ENCODE measurements at places on chromosomes 2 and 18. TPM values are rescaled to one million over a fixed set of nuclear protein-coding genes. Genes with fewer than 3 reads are reported as not detected.

Gene FAM237A
- total RNA-seq = not detected

Gene CCDC195
- total RNA-seq = not detected

DNA sequence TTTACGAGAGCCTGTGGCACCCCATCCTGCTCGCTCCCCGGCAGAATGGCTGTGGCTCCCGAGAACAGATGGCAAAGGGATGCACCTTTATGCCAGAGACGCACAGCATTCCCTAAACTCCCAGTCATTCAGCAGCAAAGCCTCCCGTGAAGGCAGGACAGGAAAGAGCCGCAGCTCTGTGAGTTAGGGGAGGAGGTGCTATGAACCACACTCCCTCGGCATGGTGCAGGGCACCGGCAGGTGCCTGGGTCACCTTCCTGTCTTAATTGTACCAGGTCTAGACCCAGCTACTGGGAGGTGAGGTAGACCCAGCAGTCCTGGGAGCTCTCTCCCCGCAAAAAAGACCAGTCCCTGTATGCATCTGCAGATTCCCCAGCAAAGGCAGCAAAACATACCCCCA is 149.8 kb downstream of the TWIST2 start:
- no peak for DNase-seq

GRCh38 chr18:12257996-12258718 is 4.0 kb downstream of the CIDEA start:
- no peak for DNase-seq

DNA sequence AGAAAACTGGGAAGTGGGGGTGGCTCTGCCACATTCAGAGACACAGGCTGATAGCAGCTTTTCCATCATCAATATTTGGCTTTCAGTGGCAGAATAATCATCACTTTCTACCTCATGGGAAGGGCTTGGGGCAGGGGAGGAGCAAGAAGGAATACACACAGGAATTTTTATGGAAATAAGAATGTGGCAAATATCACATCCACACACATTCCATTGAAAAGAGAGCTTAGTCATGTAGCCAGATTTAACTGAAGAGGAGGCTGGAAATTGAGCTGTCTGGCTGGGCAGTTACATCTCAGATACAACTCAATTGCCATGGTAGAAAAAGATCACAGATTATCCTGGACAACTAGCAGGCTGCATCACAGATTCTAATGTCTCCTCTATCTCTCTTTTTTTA is 1474.0 kb upstream of the ACVR2A start:
- no peak for DNase-seq

DNA sequence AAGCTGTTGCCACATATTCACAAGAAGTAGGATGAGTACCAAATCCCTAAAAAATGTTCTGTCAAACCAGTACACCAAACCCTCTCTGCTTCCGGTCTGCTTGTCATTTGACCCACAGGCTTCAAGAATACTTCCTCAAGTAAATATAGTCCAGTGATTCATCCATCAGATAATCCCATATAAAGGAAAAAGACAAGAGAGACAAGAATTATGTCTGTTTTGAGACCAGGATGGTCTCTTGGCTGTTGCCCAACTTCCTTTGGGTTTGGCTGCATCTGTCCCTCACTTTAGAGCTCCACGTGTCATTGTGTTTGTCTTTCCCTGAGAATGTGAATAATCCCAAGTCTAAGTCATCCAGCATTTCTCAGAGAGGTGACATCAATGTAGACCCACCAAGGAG is 91.5 kb upstream of the NRP2 start:
- no peak for DNase-seq

Gene IFT172
- total RNA-seq = 16.7 TPM

Gene CFAP53
- total RNA-seq = 0.23 TPM

DNA sequence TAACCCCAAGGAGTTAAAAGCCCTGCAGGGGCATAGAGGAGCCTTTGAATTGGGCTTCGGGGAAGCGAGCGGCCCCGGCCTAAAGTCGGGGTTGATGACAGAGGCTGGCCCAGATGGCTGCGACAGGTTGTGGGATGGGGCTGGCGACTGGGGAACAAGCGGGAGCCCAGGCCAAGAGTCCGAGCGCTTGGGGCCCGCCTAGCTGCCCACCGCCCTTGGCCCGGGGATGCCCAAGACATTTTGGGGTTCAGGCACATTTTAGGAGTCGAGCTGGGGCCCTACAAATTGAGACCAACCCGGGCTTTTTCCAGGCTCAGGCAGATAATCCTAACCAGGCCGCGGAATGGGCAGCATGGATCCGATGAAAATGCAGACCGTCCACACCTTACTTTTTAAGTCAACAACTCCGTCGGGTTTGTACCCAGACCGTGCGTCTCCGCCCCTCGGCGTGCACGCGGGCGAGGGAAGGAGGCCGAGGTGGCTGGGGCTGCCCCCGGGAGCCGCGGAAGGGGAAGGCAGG is 507 bp downstream of the RTKN start:
- DNase-seq = no peak

GRCh38 chr2:54468673-54469072 is 12.5 kb downstream of the SPTBN1 start:
- no peak for DNase-seq

DNA sequence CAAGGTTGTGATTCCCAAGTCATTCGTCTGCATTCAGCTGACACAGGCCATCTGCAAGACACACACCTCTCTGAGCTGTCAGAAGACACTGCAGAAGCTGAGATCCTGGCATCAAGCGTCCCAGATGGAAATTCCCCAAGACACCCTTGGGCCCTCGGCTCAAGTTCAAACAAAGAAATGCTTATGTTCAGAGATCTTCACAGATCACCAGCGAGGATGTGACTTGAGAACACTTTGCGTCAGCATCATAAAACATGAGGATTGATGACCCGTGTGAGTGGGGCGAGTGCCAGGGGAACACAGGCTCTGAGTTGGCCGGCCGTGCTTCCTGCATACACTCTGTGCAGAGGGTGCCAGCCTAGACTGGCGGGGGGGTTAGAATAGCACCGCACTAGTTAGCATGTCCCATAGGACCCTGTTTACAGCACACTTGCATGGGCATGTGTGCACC is 36.8 kb downstream of the KCNIP3 start:
- DNase-seq = peak; percentile 67

GRCh38 chr2:208781166-208781565 is 374.6 kb downstream of the PTH2R start:
- DNase-seq = no peak

- no peak for DNase-seq
Observed at GRCh38 chr2:241958818-241959545, 89.5 kb downstream of the RTP5 start.

DNA sequence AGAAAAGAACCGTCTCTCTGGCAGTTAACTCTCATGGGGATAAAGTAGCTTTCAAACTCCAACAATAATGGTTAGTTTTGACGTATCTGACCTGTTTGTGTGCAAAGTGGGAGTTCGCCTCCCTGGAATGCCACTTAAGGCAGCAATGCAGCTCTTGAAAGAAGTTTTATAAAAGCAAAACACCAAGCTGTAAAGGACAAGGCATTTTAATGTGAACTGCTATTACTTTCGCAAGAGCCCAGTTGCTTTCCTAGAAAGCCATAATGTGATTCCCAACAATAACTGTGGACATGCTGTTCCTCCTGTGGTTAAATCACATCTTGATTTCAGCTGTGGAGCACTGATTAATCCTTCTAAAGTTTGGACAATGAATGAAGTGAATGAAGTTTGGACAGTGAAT is 303.7 kb downstream of the PTPRM start:
- DNase-seq = no peak

GRCh38 chr2:126774761-126775160 is 118.8 kb downstream of the GYPC start:
- no peak for DNase-seq

Gene CCDC68
- total RNA-seq = 0.41 TPM

DNA sequence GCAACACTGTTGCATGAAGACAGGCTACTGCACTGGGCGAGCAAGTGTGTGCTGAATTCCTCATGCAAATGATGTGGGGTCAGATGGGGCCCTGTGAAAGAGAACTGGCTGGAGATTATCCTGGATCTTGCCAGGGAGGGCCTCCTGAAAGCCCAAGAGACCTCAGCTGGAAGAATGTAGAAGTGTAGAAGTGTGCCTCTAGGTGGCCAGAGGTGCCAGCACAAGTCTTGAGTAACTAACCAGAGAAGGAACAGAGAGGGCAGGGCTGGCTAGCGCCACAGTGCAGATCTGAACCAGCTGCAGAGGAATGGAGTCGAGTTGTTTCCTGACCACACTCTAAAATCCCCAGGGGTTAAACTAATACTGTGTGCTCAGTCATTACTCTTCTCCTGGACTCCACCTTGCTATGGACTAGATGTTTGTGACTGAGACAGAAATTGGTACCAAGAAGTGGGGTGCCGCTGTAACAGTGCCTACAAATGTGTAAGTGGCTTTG is 399.3 kb downstream of the LRATD1 start:
- DNase-seq = no peak

DNA sequence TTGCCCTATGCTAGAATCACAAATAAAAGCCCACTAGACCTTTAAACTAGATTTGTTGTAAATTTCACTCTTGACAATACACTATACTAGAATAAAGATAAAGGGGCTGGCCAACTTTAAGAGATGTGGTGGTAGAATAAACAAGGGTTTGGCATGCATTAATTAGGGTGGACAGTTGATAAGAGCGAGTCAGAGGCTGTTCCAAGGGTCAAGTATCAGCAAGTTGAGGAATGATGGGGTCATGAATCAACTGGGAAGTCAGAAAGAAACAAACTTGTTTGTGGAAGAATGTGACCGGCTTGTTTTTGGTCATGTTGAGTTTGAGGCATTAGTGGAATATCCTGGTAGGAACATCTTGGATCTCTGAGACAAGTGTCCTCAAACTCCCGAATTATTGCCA is 398.3 kb upstream of the TNP1 start:
- DNase-seq = no peak

Gene TPO
- total RNA-seq = not detected

DNA sequence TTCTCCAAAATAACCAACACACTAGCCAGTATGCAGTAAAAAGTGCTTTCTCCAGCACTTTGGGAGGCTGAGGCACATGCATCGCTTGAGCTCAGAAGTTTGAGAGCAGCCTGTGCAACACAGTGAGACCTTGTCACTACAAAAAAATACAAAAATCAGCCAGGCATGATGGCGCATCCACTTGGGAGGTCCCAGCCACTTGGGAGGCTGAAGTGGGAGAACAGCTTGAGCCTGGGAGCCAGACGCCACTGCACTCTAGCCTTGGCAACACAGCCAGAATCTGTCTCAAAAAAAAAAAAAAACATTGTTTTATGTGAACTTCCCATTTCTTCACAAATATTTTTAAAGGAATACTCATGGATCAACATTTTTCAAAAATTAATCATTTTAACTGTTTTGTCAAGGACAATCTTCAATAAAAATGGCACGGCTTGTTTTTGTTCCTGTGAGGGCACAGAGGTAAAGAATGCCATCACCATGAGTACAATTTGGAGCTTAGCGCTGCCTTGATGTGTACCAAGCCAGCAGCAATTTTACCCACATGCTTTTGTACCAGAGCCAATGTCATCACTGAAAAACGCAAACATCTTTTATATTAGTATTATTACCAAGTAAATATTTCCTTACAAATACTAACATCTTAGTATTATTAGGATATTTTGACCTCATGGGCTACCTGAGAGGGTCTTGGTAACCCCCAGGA is 26.7 kb downstream of the RAB1A start:
- DNase-seq = no peak

DNA sequence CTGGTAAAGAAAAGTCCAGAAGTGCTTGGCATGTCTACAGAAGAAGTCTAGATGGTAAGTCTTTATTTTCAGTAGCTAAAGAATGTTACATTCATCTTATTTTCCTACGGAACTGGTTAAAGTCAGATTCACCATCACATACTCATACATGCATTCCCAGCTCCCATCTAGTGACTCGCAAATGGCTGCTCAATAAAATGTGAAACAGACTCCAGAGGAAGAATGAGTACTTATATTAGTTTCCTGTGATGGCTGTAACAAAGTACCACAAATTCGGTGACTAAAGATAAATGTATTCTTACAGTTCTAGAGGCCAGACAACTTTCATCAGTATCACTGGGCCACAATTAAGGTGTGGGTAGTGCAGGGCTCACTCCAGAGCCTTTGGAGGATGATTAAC is 797.2 kb downstream of the SATB2 start:
- DNase-seq = no peak

DNA sequence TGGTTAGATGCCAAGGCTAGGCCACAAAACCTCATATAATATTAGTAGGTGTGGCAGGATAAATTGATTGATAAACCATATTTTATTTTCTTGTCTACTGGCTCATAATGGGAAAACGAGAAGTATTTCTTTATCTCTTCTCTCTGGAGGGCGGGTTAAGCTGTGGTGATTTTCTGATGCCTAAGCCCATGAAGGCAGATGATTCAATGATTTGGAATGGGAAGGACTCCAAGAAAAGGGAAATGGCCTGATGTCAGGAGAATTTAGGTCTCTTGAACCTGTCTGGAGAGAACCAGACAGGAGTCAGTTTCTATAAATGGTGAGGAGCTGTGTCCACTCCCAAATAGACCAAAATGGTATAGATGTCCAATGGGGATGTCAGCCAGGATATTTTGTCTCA is 18.7 kb upstream of the MAP4K3 start:
- no peak for DNase-seq

DNA sequence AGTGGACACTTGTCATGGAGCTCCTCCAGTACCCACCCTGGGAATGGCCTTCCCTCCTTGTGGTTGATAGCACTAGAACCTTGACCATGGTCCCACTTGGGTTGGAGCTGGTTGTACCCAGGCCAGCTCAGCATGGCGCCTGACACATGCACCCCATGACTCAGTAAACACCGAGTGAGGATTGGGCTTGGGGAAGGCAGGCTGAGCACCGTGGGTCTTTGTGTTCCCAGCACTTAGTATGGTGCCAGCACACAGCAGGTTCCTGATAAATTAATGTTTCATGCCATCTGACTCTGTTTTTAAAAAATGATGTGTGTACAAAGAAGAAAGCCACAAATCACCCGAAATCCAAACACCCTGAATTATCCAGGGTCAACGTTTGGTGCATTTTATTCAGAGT is 69.8 kb downstream of the CIB4 start:
- no peak for DNase-seq

Gene WNT10A
- 9.2 TPM for total RNA-seq

DNA sequence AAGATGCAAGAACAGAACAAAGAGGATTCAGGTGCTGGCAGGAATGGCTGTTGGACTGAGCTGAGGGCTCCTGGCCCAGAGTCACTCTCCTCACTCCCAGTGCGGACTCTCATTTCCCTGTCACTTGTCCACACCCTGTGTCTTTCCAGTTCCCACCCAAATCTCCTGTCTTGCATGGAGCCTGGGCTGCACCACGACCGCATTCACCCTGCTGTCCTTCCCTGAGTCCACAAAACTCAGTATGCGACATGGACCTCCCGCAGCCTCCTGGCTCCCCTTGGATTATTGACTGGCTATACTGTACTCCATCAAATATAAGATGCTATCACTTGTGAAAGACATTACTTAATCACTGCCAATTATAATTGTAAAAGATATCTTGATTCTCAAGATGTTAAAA is 2.5 kb upstream of the ITM2C start:
- DNase-seq = no peak

Gene FOXI3
- total RNA-seq = not detected

Gene HMSD
- total RNA-seq = 1.3 TPM

GRCh38 chr2:5690286-5690685 is 1.9 kb upstream of the SOX11 start:
- DNase-seq = no peak

Gene MC2R
- 0.05 TPM for total RNA-seq

- DNase-seq = no peak
Observed at GRCh38 chr2:176584333-176584732, 315.1 kb downstream of the MTX2 start.

- DNase-seq = no peak
Observed at GRCh38 chr18:13265911-13266217, 47.3 kb downstream of the LDLRAD4 start.

GRCh38 chr18:52694804-52695203 is 354.8 kb downstream of the DCC start:
- no peak for DNase-seq

All from Panc1 (cell line).